Islet precursor cell (in vitro differentiated cells): ENCODE measurements at places on chromosomes 16 and 17.
A peak's percentile ranks its signal among the peaks of the same experiment; 100 is the strongest.

GRCh38 chr16:28603381-28604185, 6.3 kb downstream of the SULT1A1 start:
- DNase-seq, result no peak

GRCh38 chr17:47641202-47641601, 8.5 kb upstream of the KPNB1 start:
- no peak for DNase-seq

DNA sequence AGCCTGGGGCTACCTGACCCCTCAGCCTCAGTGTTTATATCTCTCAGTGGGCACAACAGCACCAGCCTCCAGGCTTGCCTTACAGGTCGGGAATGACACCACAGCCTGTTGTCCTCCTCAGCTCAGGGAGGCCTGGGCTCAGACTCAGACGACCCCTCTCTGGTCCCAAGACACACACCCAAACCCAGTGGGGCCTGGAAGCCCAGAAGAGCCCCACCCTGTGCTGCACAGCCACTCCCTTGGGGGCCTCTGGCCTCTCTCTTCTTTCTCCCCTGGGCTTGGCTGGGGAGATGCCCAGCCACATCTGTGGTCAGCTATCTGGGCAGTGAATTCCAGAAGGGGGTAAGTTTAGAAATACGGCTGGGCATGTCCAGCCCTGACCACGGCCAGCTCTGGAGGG, 2.4 kb downstream of the NATD1 start:
- peak; percentile 57 for DNase-seq

DNA sequence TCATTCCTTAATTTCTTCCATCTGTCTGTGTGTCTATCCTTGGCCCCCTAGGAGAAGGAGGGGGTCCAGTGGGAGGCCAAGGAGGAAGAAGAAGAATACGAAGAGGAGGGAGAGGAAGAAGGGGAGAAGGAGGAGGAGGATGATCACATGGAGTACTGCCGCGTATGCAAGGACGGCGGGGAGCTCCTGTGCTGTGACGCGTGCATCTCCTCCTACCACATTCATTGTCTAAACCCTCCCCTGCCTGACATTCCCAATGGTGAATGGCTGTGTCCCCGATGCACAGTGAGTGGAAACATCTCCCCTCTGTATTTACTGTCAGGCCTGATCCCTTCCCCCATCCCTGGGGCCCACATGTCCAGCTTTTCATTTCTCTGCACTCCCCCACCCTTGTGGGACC, 6.3 kb downstream of the CHD3 start:
- DNase-seq, result peak; percentile 38

- DNase-seq, result no peak
Observed at GRCh38 chr17:79205688-79206205, 131.1 kb downstream of the ENGASE start.

- no peak for DNase-seq
Observed at GRCh38 chr16:56426585-56426984, 1.2 kb upstream of the AMFR start.

GRCh38 chr16:1378804-1379303, 27.1 kb downstream of the GNPTG start:
- peak; percentile 89 for DNase-seq
